Activated naive CD8-positive, alpha-beta T cell treated with anti-CD3 and anti-CD28 coated beads, Interleukin-2, amount 10 ng/mL, durations not matched to agents 7 days and 5 days (primary cell): ENCODE measurements at places on chromosomes 13 and 19. TPM values are rescaled to one million over a fixed set of nuclear protein-coding genes. Genes with fewer than 3 reads are reported as not detected.

PROZ gene
- total RNA-seq: not detected

DNA sequence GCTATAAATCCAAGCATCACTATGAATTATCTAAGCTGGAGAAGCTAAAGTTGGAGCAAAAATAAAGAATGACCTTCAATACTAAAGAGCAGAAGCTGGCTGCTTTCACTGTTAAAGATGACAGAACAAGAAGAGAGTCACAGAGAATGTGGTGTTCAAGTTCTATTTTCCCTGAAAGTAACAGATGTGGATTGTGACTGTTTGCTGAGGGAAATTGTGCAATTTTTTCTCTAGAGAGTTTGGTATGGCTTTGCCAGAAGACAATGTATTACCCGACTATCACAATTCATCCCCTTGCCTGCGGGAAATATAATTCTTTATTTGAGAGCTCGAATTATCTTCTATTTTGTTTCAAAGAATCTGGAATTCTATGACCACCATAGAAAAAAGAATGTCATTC is 83.1 kb downstream of the TNFSF13B start:
- DNase-seq: no peak
- H3K4me3 ChIP-seq: no peak overlapping the region

DNA sequence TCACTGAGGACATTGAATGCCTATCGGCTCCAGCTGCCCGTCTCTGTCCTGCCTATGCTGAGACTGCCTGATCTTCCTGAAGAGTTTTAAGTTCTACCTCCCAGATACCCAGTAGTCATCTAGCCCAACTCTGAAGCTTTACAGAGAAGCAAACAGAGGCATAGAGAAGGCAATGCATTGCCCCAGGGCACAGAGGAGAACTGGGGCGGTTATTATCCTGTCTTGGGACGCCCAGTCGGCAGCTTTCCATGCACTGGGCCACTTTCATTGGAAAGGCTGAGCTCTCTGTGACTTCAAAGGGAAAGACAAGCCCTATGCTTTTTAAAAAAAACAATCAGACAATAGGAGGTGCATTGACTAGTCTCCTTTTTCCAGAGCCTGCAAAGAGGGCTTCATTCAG is 71.6 kb downstream of the HSPH1 start:
- H3K4me3 ChIP-seq: no peak overlapping the region
- H3K27ac ChIP-seq: no peak overlapping the region
- H3K36me3 ChIP-seq: no peaks in the 10 kb centered on the region
- DNase-seq: no peak
- H3K4me1 ChIP-seq: peaks cover 2% of the 10 kb centered on the region

- H3K4me1 ChIP-seq: no peaks in the 10 kb centered on the region
- DNase-seq: no peak
- no peak overlapping the region for H3K4me3 ChIP-seq
- no peaks in the 10 kb centered on the region for H3K36me3 ChIP-seq
- no peak overlapping the region for H3K27ac ChIP-seq
These were observed 201.9 kb upstream of the SOX1 start for GRCh38 chr13:111865046-111865445.
